ENCODE measurements at places on chromosomes 3 and 15. TPM values are rescaled to one million over a fixed set of nuclear protein-coding genes. Genes with fewer than 3 reads are reported as not detected.

GUCA1C gene
- not detected for total RNA-seq

CHRNA5 gene
- total RNA-seq: 3.6 TPM

ZNF197 gene
- total RNA-seq: 11.1 TPM

IQCF5 gene
- total RNA-seq: not detected

ANKRD63 gene
- not detected for total RNA-seq

SLC24A5 gene
- total RNA-seq: not detected

REC114 gene
- not detected for total RNA-seq

HES1 gene
- 84.6 TPM for total RNA-seq

MESP1 gene
- total RNA-seq: 0.09 TPM

CHRD gene
- 0.69 TPM for total RNA-seq

ADAMTS7 gene
- total RNA-seq: 6.6 TPM

C3orf20 gene
- total RNA-seq: under 0.01 TPM

CA12 gene
- total RNA-seq: 0.60 TPM

IMPG2 gene
- 0.69 TPM for total RNA-seq

GOLGA8G gene
- total RNA-seq: not detected

SPSB4 gene
- under 0.01 TPM for total RNA-seq

GP5 gene
- total RNA-seq: 0.22 TPM

RGMA gene
- total RNA-seq: not detected

PP2D1 gene
- total RNA-seq: not detected

SPESP1 gene
- total RNA-seq: 2.6 TPM

NPAP1 gene
- total RNA-seq: not detected

NTRK3 gene
- not detected for total RNA-seq

GOLGA6A gene
- total RNA-seq: not detected

SNRPA1 gene
- 13.5 TPM for total RNA-seq

KNG1 gene
- not detected for total RNA-seq

PLA2G4D gene
- total RNA-seq: not detected

PLA1A gene
- total RNA-seq: 7.3 TPM

CHRFAM7A gene
- total RNA-seq: 0.60 TPM

TMEM207 gene
- not detected for total RNA-seq

ACP3 gene
- not detected for total RNA-seq

LRTM1 gene
- not detected for total RNA-seq

BHLHE40 gene
- total RNA-seq: 12.5 TPM

TRPM1 gene
- total RNA-seq: 0.11 TPM

C3orf49 gene
- total RNA-seq: not detected

CLRN1 gene
- total RNA-seq: not detected

GOLGA8R gene
- total RNA-seq: 0.33 TPM

TMEM62 gene
- total RNA-seq: 16.3 TPM

GCHFR gene
- 4.3 TPM for total RNA-seq

MYRIP gene
- total RNA-seq: 10.1 TPM

CRABP1 gene
- total RNA-seq: not detected

POPDC2 gene
- total RNA-seq: 0.17 TPM

DNASE1L3 gene
- 1.7 TPM for total RNA-seq

RASGRF1 gene
- 0.98 TPM for total RNA-seq

ATP10A gene
- 0.54 TPM for total RNA-seq

ZIC1 gene
- not detected for total RNA-seq

DUOX2 gene
- total RNA-seq: not detected

ACAD9 gene
- 30.9 TPM for total RNA-seq

STAB1 gene
- 199 TPM for total RNA-seq

DUOXA2 gene
- not detected for total RNA-seq

DNAH12 gene
- total RNA-seq: under 0.01 TPM

ACTL6A gene
- 51.8 TPM for total RNA-seq

APBA2 gene
- total RNA-seq: 40.9 TPM

All from dermis lymphatic vessel endothelial cell (primary cell).